ENCODE measurements at places on chromosomes 7 and 10.

- DNase-seq: no peak
Observed at GRCh38 chr7:144786079-144786478, 49.8 kb downstream of the TPK1 start.

- DNase-seq: no peak
Observed at GRCh38 chr7:28433039-28433438, 20.7 kb downstream of the CREB5 start.

DNA sequence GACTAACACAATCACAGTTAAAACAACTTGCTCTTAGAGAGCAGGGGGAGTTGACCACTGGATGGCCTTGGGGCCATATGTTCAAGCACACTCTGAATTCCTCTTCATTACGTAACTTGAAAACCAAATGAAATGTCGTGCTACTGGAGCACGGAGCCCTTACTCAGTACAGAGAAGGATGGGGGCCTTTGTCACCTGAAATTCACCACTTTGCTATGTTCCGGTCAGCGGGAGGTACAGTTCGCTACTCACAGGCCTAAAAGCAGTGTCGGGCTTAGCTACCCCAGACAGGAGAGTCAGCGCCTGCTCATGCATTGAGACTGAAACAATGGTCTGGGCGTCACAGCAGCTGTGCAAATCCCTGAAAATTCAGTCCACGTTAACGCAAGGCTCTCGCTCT, 39.6 kb downstream of the GLI3 start:
- DNase-seq: no peak

GRCh38 chr10:120946497-120946896, 95.3 kb downstream of the WDR11 start:
- DNase-seq: no peak

DNA sequence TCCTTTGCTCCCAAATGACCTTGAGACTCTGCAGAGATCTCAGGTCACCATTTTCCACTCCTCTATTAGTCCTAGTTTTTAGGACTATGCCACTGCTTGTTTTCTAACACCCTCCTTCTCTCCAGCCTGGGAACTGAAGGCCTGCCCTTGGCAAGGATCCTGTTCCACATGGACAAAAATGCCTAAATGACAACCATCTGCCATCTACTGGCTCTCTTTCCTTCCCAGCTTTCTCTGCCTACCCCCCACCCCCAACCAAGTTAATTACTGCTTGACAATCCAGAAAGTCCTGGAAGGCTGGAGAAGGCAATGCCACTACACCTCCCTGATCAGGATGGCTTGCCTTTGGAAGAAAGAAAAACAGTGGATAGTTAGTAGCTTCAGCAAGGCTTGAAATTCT, 44.8 kb upstream of the SP8 start:
- DNase-seq: no peak

DNA sequence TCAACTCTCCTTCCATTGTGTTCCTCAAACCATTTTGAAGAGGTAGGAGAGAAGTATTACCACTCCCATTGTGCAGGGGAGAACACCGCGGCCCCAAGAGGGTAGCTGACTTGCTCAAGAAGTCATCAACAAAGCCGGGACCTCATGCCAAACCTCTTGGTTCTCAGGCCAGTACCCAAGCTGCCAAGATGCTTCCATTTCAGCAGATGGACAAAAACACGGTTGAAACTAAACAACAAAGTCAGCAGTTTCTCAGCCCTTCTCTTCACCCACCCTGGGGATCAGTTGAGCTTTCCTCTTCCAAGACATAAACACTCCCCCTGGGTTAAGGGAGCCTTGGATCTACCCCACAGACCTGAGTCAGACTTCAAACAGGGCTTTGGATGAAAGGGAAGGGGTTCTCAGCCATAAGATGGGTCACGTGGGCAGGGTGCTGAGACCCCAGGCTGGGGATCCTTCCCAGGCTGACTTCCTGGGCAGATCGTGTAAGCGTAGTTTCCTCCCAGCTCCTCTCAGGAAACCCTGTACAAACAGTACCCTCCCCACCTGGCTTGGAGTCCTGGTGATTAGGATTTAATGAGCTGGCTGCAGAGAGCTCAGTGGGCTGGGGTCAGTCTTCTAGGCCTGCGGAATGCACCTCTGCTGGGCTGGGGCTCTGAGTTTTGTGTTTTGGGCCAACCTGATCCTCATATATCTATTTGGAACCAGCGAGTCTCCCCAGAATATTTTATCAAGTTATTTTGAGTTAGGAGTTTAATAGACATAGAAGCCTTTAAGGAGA, 27.3 kb downstream of the EMX2 start:
- DNase-seq: no peak

DNA sequence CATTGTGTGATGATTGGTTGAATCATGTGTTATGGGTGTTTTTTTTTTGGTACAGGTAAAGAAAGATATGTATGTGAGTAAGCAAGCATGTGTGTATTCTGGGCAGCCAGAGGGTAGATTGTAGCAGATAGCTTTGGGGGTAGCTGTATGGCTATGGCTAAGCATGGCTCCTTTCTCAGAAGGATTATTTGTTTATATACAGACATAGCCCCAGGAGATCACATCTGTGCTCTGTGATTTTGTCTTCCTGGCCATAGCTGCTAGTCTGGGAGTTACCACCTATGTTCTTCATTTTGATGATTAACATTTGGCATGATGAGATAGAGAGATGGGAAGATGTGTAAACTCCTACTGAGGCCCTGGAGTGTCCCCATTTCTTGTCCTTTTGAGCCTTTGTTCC, 23.2 kb upstream of the ICA1 start:
- no peak for DNase-seq

GRCh38 chr7:150371996-150372270, 3.3 kb downstream of the REPIN1 start:
- DNase-seq: no peak

GRCh38 chr10:78584681-78585080, 484.1 kb upstream of the ZMIZ1 start:
- no peak for DNase-seq

DNA sequence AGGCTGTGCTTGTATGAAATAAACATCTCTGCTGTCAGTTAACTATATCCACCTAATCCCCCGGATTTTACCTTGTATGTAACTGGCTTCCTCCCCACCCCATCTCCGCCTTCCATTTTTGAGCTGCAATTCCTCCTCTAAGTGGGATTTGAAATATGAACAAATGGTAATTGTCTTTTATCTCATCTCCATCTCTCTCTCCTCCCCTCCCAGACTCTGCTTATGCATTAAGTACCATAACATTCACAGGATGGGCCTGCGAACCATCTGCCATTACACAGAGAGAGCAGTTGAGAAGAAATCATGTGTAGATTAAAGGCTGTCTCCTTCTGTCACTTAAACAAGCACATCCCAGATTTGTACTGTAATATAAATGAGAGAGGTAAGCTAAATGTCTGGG, 1169.9 kb downstream of the TYW1 start:
- DNase-seq: no peak

GRCh38 chr10:6300106-6300783, 97.5 kb downstream of the PFKFB3 start:
- peak; percentile 40 for DNase-seq

- DNase-seq: no peak
Observed at GRCh38 chr10:77963901-77964300, 37.3 kb upstream of the DLG5 start.

DNA sequence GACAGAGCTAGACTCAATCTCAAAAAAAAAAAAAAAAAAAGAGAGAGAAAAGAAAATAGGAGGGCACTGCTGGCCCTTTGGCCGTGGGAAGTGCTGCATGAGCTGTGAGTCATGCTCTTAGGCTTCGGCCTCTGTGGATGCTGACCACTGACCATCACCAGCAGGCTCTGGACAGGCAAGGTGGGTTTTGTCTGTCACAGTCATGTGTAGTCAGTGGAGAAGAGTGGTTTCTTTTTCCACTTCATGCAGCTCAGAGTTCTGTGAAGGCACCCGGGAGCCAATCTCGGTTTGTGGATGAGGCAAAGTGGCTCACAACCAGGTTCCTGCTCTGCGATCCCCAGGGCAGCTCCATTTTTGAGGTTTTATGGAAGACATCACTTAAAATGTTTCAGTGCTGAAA, 58.1 kb downstream of the PRTFDC1 start:
- DNase-seq: peak; percentile 86

- no peak for DNase-seq
Observed at GRCh38 chr7:114628362-114628761, 213.7 kb downstream of the FOXP2 start.
